ENCODE measurements at places on chromosomes 16 and 17.

GRCh38 chr16:82748026-82748425 is 121.3 kb downstream of the CDH13 start:
- H3K27me3 ChIP-seq = peaks cover 8% of the 10 kb centered on the region
- DNase-seq = no peak
- peaks cover 18% of the 10 kb centered on the region for H3K4me1 ChIP-seq

DNA sequence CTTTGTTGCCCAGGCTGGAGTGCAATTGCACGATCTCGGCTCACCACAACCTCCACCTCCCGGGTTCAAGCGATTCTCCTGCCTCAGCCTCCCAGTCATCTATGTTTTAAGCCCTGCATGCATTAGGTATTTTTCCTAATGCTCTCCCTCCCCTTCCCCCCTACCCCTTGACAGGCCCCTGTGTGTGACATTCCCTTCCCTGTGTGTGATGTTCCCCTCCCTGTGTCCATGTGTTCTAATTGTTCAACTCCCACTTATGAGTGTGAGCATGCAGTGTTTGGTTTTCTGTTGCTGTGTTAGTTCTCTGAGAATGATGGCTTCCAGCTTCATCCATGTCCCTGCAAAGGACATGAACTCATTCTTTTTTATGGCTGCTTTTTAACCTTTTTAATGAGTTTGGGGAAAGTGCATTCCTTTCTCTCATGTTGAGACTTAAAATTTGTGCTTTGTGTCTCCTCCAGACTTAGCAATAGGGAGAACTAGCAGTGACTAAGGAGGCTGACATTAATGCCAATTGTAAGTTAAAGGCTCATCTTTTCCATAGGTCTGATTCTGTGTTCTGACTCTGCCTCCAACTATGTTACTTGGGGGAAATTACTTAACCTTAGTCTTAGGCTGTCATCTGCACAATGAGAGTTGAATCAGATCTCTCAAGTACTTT is 17.7 kb upstream of the PHAF1 start:
- H3K36me3 ChIP-seq = peaks cover 3% of the 10 kb centered on the region
- H3K27ac ChIP-seq = peak overlapping the region; percentile 73
- DNase-seq = no peak
- no peak overlapping the region for H3K4me3 ChIP-seq
- no peaks in the 10 kb centered on the region for H3K27me3 ChIP-seq

DNA sequence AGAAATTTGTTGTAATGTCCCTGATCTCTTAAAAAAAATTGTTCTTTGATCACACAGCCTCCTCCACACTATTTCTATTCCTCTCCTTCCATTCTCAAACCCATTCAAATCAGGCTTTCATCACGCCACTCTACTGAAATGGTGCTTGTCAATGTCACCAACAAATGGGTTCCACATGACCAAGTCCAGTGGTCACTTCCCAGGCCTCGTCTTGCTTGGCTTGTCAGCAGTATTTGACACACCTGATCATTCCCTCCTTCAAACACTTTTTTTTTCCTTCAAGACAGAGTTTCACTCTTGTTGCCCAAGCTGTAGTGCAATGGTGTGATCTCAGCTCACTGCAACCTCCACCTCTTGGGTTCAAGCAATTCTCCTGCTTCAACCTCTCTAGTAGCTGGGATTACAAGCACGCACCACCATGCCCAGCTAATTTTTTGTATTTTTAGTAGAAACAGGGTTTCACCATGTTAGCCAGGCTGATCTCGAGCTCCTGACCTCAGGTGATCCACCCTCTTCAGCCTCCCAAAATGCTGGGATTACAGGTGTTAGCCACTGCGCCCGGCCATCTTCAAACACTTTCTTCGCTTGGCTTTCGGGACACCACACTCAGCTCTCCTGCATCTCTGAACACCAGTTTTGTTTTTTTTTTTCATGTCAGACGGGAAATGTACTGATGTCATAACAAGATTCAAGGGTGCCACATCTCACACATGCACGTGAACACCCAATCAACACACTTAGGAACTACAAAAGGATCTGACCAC is 18.3 kb downstream of the NQO1 start:
- H3K27me3 ChIP-seq = no peaks in the 10 kb centered on the region
- DNase-seq = no peak
- H3K27ac ChIP-seq = peak overlapping the region; percentile 44
- H3K4me1 ChIP-seq = peaks cover 12% of the 10 kb centered on the region
- peaks cover 9% of the 10 kb centered on the region for H3K36me3 ChIP-seq
- H3K4me3 ChIP-seq = no peak overlapping the region

DNA sequence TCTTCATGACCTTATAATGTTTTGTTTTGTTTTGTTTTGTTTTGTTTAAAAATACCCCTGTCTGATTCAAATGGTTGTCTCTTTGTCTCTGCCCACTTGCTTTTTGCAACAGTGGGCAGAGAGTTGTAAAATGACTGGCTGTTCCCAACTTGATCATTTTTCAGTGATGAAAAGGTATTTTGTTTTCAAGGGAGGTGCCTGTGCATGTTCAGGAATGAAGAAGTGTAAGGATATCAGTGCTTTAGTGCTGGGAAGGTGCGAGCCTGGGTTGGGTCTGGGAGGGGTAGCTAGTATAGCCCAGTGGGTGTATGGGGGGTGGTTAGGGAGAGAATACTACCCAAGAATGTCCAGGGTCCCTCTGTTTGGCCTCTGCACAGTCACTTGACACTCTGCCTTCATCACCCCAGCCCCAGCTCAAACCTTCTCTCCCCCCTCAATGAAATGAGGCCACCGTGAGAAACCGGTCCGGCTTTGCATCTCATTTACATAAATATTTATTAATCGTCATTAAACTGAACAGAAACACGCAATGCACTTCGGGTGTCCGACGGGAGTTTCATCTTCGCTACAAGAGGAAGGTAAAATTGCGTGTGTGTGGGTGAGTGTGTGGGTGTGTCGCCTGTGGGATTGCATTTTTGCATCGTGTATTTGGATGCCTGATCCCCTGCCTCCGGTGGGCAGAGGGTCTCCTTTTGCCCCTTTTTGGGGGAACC is 4.3 kb downstream of the NEUROD2 start:
- H3K36me3 ChIP-seq = no peaks in the 10 kb centered on the region
- peaks cover 100% of the 10 kb centered on the region for H3K27me3 ChIP-seq
- no peaks in the 10 kb centered on the region for H3K4me1 ChIP-seq
- H3K4me3 ChIP-seq = no peak overlapping the region

DNA sequence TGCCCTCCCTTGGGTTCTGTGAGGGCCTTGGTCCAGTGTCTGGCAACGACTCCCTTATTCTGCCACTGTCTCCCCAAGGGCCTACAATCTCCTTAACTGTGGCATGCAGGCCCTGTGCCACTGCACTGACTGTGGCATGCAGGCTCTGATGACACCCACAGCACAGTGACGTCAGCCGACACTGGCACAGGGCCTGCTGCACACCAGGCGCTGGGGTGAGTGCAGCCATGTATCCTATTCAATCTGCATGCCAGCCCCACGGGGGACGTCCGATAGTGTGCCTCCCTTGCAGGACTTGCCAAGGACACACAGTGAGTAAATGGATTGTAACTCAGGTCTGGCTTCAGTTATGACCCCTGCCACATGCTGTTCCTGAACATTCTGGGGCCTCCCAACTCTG is 39.8 kb upstream of the RASD1 start:
- peaks cover 3% of the 10 kb centered on the region for H3K27me3 ChIP-seq
- peaks cover 28% of the 10 kb centered on the region for H3K4me1 ChIP-seq
- H3K36me3 ChIP-seq = no peaks in the 10 kb centered on the region
- no peak for DNase-seq
- no peak overlapping the region for H3K27ac ChIP-seq
- no peak overlapping the region for H3K4me3 ChIP-seq

- peaks cover 8% of the 10 kb centered on the region for H3K4me1 ChIP-seq
- DNase-seq = no peak
- H3K27me3 ChIP-seq = peaks cover 1% of the 10 kb centered on the region
Observed at GRCh38 chr17:79080761-79081290, 6.2 kb downstream of the ENGASE start.

- H3K36me3 ChIP-seq = peaks cover 50% of the 10 kb centered on the region
- no peaks in the 10 kb centered on the region for H3K4me1 ChIP-seq
- H3K27ac ChIP-seq = peak overlapping the region; percentile 5
- no peaks in the 10 kb centered on the region for H3K27me3 ChIP-seq
- no peak for DNase-seq
Observed at GRCh38 chr16:22424161-22424937, 49.9 kb upstream of the CDR2 start.

Data from nephron progenitor cell (in vitro differentiated cells).